Upper lobe of left lung (tissue), 6 donors: ENCODE measurements at places on chromosomes 1 and 21. TPM values are rescaled to one million over a fixed set of nuclear protein-coding genes. Genes with fewer than 3 reads are reported as not detected.
A peak's percentile ranks its signal among the peaks of the same experiment; 100 is the strongest.

- DNase-seq: no peak
Observed at GRCh38 chr1:54481201-54481884, 66.7 kb upstream of the ACOT11 start.

RGS8 gene
- not detected for total RNA-seq

GRCh38 chr21:29372063-29372802 lies 73.5 kb downstream of the BACH1 start:
- DNase-seq: no peak

RNPC3 gene
- total RNA-seq: 20.4 TPM

DNA sequence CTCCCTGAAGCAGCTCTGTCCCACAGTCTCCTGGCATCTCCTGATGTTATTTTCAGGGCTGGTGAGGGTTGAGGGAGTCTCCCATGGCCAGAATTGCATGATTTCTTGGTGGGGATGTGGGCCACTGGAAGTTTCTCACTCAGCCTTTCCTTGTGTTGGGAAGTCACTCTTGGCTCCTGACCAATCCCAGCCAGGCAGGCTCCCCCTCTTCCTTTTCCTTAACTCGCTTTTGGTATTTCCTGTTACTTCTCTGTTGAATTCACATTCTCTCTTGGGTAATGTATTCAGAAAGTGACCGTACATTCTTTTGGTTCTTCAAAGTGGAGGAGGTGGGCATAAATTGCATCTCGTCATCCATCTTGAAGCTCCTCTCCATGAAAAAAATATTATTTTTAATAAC lies 135.7 kb downstream of the PCBP3 start:
- DNase-seq: no peak

DNA sequence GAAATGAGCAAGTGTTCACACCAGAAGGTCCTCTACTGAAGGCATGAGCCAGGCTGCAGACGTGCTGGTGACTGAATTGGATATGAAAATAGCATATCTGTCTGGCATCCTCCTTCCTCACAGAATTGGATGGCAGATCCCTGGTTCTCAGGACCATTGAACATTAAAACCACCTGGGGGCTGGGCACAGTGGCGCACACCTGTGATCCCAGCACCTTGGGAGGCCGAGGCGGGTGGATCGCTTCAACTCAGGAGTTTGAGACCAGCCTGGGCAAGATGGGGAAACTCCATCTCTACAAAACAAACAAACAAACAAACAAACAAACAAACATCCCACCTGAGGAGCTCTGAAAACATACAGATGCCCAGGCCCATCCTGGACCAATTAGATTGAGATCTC lies 23.4 kb downstream of the TEX35 start:
- DNase-seq: no peak

- no peak for DNase-seq
Observed at GRCh38 chr1:150138044-150138443, 11.7 kb upstream of the PLEKHO1 start.

LCE2C gene
- total RNA-seq: not detected

DNA sequence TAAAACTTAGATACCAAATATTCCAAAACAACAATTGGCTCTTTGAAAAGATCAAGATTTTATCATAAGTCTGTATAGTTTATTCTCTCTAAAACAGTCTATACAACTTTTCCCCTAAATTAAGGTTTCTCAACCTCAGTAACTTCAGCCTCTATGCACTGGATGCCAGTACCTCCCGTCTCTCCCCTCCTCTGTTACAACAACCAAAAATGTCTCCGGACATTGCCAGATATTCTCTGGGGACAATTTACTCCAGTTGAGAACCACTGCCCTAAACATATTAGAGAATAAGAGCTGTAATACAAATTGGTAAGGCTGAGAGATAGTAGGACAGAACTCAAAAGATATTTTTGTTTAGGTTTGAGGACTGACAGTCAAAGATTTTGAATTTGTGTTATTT lies 71.6 kb downstream of the TMEM200B start:
- DNase-seq: no peak

GRHL3 gene
- total RNA-seq: not detected

- no peak for DNase-seq
Observed at GRCh38 chr21:28587748-28588147, 404.9 kb downstream of the LTN1 start.

GRCh38 chr1:60950224-60951063 lies 131.9 kb upstream of the NFIA start:
- no peak for DNase-seq

DNA sequence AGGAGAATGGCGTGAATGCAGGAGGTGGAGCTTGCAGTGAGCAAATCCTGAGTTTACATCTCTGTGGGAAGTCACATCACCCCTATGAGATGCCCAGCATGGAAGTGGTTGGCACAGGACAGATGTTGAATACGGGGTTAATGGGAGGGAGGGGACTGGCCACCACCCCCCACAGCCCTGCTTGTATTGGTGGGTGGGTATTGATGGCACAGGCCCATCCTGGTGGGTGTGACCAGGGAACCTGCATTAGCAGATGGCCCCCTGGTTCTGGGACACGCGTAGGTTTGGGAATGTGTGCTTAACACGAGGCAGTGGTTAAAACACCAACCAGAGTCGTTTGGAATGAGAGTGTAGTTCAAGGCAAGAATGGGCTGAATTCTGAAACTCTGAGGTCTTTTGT lies 117.9 kb downstream of the PRDM2 start:
- DNase-seq: no peak

- no peak for DNase-seq
Observed at GRCh38 chr1:201726700-201727099, 102.3 kb upstream of the IPO9 start.

GRCh38 chr1:10909697-10910680 lies 102.5 kb upstream of the TARDBP start:
- DNase-seq: peak; percentile 59

DNA sequence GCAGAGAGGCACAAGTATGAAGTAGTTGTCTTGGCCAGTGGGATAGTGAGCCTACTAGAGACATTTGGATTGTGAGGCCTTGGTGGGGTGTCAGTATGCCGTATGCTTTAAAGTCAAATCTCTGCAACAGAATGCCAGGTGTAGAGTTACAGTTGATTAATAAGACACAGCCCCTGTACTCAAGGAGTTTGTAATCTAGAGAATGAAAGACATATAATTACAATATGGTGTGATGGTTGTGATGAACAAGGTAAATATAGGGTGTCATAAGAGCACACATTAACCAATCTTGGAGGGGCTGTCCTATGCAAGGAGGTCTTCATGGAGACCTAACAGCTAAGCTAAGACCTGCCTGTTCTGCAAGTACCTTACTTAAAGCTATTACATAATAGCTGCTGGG lies 113.1 kb downstream of the ATF6 start:
- no peak for DNase-seq

GRCh38 chr1:228883535-228883934 lies 148.3 kb downstream of the RHOU start:
- DNase-seq: no peak

PDC gene
- not detected for total RNA-seq

GRCh38 chr1:75130865-75131564 lies 3.2 kb upstream of the LHX8 start:
- DNase-seq: peak; percentile 68

UMODL1 gene
- not detected for total RNA-seq

DNA sequence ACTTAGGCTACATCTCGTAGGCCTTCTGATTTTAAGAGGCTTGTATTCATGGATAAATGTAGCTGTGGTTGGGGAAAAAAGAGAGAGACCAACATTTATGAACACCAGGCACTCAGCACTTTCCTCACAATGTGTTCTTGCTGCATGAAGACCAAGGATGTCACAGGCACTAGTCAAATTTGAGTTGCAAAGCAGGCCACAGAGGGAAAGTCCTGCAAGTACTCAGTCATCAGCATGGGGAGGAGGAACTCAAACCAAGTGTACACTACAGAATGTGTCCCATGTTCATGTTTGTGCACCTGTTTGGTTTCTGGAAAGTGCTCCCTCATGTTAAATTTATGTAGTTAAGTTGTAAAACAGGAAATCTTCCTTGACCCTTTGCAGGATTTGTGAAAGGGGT lies 8.7 kb upstream of the MAP3K7CL start:
- no peak for DNase-seq

DNA sequence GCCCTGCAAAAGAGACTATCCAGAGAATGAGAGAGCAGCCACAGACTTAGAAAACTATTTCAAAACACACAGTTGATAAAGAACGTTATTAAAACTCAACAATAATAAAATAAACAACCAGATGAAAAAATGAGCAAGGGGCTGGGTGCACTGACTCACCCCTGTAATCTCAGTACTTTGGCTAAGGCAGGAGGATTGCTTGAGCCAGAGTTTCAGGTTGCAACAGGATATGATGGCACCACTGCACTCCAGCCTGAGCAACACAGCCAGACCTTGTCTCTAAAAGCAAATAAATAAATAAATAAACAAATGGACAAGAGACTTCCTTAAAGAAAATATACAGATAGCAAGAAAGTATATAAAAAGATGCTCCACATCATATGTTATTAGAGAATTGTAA lies 144.6 kb downstream of the LRRIQ3 start:
- no peak for DNase-seq

DNA sequence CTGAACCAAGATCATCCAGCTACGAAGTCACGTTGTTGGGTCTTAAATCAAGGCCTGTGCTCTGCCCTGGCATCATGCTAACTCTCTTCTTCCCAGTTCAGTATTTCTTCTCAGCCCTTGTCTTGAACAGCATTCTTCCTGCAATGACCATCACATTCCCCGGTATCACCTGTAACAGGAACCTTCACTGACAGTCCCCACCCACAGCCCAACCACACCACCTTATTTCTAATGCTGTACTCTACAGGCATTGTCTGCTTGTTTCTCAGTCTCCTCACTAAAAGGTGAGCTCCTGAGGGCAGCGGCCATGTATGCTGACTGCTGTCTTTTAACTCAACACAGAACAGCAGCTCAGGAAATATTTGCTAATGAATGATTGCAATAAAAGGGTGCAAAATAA lies 54.0 kb downstream of the DAB1 start:
- no peak for DNase-seq

DNA sequence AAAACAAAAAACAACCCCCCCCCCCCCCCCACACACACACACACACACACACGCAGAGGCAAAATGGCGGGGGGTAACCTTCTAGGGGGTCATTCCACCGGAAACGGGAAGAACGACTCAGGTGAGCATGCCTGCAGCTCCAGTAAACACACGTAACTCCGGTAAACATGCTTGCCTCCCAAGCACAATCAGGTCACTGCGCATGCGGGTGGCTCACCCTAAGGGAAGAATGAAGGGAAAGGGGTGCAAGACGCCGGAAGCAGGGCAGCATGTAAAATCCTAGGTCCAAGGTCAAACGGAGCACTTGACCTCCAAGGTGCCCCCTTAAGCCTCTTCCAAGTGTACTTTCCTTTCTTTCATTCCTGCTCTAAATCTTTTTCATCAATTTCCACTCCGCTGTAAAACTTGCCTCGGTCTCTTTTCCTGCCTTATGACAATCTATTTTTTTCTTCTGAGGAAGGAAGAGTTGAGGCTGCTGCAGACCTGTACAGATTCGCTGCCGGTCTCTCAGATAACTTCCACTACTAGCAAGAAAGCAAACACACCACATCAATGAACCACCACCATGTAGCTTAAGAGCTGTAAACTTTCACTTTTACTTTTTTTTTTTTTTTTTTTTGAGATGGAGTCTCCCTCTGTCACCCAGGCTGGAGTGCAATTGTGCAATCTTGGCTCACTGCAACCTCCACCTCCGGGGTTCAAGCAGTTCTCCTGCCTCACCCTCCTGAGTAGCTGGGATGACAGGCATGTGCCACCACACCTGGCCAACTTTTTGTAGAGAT lies 21.0 kb upstream of the CBR3 start:
- no peak for DNase-seq

DNA sequence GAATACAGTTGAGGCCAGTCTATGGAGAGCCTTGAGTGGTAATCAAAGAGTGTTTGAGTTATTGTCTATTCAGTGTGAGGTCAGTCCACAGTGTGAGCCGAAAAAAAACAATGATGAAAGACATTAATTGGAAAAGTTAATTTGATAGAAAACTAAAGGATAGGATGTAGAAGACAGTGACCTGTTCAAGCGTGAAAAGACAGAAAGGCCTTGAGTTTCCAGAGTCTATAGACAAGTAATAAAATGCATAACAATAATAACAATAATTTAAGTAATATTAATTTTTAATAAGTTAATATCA lies 90.4 kb downstream of the SLC30A10 start:
- no peak for DNase-seq

ZMYND12 gene
- 2.5 TPM for total RNA-seq

- no peak for DNase-seq
Observed at GRCh38 chr1:108121358-108122143, 78.6 kb downstream of the SLC25A24 start.

DNA sequence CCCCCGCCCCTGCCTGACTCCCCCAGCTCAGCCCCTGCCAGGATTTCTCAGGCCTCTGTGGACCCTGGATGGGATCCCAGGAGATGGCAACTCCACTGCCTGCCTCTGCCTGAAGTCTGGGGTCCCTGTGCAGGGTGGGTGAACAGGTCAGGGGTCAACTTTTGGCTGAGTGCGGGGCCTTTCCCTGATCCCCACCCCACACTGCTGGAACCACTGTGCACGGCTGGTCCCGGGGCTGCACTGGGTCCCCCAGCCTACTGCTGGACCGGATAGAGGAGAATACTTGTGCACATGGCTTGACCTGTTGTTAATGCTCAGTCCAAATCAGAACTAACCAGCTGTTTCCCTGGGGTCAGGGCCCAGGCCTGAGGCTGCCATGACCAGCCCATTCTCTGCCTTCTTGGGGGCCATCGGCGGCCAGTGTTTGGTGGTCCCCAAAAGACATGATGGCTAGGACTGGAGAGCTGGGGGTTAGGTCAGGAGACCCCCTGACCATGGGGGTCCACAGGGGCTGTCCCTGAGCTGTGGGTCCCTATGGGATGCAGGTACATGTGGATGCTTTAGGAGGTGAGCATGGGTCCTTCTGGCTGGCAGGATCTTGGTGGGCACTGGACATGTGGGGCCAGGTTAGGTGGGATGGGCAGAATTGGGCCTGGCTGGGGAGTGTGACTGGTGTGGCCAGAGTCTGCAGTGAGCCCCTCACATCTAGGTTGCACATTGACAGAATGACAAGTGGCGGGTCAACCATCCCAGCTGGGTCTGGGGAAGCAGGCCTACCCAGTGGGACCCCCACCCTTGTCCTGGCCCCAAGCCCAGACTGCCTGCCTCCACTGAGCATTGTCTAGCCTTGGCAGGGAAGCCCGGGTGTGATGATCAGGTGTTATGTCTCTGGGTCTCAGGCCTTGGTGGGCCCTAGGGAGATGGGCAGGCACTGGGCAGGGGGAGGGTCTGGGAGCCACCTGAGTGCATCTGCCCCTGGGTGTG lies 19.0 kb upstream of the ZNF678 start:
- no peak for DNase-seq

KCNJ9 gene
- total RNA-seq: not detected

- DNase-seq: no peak
Observed at GRCh38 chr1:65918564-65918963, 125.9 kb downstream of the PDE4B start.

- DNase-seq: no peak
Observed at GRCh38 chr1:58732087-58732775, 32.4 kb upstream of the MYSM1 start.

ANGPTL3 gene
- total RNA-seq: not detected

- no peak for DNase-seq
Observed at GRCh38 chr1:39016604-39017171, 9.5 kb upstream of the NDUFS5 start.

GRCh38 chr1:51564124-51564523 lies 45.1 kb upstream of the EPS15 start:
- DNase-seq: no peak
